GM12864 (cell line): ENCODE measurements at places on chromosomes 2 and 18.

DNA sequence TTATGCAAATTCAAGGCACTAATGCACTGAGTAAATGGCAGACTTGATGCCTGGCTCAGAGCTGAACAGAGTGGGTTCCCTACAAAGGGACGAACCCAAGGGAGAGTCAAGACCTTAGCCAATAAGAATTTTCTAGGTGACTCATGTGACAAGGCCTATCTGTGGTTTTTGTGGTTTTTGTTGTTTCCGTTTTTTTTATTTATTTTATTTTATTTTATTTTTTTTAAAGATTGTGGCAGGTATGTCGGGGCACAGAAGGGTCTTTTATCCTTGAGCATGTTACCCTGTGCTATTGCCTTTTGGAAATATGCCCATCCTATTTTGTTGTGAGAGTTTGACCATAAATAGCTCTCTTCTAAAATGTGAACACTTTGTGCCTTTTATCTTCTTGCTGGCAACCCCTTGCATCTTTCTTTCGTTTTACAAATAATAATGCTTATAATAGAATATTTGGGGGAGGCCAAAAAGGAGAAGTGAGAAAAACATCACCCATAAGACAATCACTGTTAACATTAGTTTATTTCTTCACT, 113.4 kb upstream of the AQP4 start:
- DNase-seq, result peak; percentile 87

GRCh38 chr18:23927821-23928746, 86.5 kb upstream of the TTC39C start:
- DNase-seq, result no peak

DNA sequence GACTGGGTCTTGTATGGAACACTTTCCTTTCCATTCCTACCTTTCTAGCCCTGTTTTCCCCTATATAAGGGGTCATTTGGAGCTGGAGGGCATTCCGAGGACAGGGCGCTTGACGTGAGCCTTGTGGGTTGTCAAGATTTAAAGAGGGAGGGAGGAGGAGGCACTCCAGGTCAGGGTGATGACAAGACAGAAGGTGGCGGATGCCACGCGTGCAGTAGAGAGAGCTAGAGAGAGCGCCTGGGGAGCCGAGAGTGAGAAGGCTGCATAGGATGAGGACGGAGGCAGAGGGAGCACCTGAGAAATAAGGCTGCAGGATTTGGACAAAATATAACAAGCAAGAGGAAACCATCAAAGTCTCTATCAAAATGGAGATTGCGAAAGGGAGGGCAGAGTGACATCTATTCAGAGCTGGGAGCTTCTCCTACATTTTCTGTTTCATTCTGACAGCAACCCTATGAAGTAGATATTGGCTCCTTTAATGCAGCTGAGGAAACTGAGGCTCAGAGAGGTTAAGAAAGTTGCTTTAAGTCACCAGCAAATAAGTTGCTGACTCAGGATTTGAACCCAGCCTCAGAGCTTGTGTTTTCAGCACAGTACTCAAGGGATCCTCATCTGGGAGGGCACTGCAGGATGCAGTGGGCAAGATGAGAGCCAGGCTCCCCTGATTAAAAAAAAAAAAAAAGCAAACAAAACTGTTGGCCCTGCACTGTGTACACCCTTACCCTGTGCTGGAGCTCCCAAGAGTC, 124.2 kb downstream of the MRO start:
- DNase-seq, result no peak

- no peak for DNase-seq
Measured at GRCh38 chr2:239253701-239254436, 147.0 kb downstream of the HDAC4 start.

GRCh38 chr2:54924121-54924520, 126.1 kb downstream of the RTN4 start:
- DNase-seq, result no peak

- DNase-seq, result no peak
Measured at GRCh38 chr18:60347526-60348045, 25.0 kb downstream of the MC4R start.

GRCh38 chr2:214706986-214707385, 102.5 kb downstream of the BARD1 start:
- DNase-seq, result no peak

DNA sequence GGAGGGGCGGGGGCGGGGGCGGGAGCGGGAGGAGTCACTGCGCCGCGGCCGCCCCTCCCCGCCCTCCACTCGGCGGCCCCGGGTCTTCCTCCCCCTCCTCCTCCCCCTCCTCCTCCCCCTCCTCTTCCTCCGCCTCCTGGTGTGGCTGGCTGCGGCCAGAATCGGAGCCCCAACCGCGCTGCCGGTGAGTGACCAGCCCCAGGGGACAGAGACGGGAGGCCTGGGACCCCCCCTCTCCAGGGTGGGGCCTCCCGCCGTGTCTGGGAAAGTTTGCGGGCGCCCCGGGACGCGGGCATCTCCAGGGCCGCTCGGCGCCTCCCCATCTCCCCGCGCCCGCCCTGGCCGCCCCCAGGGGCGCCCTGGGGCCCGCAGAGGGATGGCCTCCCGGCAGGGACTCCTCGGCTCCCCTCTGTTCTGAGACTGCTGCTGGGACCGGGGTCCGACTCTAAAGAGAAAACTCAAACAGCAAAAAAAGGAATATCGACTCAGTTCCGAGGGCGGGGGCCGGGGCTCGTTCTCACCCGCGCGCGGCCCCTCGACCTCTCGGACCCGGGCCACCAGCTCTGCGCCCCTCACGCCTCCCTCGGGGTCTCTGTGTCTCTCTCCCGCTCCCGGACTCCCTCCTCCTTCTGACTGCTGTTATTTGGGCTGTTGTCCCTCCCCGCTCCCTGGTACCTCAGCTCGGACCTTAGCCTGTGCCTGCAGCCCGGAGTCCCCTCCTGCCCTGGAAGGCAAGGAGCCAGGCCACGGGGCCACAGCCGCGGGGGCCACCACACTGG, at the start of gene STON1:
TSS of gene STON1 (plus strand) at position 122 of the 779 bp plus-strand sequence. CDS start 50,480 bp downstream, outside the sequence.
- DNase-seq, result no peak

DNA sequence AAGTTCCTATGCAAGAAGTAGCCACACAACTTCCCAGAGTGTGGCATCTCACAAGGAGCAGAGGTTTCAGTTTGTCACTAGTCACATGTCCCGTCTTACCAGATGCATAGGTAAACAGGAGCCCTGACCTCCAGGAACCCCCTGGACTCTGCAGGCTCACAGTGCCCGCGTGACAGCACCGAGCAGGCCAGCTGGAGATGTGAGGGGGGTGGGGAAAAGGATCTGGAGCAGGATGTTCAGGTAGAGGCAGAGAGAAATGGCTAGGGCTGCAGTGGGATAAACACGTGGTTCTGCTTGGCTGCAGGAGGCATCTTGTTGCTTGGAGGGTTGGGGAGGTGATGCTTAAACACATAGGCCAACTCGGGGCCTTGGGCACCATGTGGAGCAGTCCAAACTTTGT, 54.2 kb downstream of the IMPA2 start:
- DNase-seq, result no peak

DNA sequence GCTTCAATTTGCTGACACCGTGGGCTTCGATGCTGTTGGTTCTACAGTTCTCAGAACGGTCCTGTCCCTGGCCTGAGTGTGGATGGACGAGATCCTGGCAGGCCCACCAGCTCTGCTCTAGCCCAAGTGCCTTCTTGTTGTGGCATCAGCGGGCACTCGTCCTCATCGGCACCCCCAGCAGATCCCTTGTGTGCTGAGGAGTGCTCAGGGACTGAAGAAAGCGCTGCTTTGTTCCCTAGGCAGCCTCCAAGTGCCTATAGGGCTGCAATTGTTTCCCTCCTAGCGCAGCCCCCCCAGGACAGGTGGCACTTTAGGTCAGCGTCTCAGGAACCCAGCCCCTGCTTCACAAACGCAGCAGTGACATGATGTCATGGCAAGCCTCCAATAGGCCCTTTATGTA, 217.7 kb downstream of the AGAP1 start:
- DNase-seq, result no peak

DNA sequence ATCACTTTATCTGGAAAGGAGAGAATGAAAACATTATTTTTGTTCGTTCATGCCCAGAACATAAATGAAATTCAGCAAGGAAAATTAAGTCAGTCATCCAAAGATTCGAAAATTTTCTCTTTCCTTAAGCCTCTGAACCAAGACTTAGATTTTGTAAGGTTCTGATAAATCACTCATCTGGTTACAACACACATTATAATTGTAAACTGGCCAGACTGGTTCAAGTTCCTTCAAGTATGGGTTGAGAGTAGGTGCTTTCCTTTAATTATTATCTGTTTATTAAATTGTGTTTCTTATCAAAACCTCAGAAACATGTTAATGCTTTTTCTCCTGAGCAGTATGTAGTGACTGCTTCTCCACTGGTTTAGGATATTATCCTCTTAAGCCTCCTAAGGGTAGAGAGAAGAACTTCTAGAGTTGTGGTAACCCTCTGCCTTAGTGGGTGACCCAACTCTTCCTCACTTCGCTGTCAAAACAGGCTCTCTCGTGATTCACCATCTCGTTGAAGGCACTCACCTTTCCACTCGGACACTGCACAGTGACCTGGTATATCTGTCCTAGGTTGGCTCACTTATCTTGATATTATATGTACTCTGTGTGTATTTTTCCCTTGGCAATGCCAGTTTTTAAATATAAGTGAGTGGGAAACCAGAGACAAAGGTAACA, 325.9 kb downstream of the PAX3 start:
- DNase-seq, result no peak
